ENCODE measurements at places on chromosomes 7 and 10.
A peak's percentile ranks its signal among the peaks of the same experiment; 100 is the strongest.

- no peak for DNase-seq
Observed at GRCh38 chr10:123165445-123166072, 11.4 kb downstream of the BUB3 start.

DNA sequence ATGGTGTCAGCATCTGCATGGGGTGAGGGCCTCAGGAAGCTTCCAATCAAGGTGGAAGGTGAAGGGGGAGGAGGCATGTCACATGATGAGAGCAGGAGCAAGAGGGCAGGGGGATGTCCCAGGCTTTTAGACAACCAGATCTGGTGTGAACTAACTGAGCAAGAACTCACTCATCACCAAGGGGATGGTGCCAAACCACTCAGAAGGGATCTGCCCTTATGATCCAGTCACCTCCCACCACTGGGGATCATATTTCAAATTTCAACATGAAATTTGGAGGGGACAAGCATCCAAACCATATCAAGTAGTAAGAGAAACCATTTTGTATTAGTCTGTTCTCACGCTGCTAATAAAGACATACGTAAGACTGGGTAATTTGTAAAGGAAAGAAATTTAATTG, 33.6 kb downstream of the THNSL1 start:
- DNase-seq: no peak

DNA sequence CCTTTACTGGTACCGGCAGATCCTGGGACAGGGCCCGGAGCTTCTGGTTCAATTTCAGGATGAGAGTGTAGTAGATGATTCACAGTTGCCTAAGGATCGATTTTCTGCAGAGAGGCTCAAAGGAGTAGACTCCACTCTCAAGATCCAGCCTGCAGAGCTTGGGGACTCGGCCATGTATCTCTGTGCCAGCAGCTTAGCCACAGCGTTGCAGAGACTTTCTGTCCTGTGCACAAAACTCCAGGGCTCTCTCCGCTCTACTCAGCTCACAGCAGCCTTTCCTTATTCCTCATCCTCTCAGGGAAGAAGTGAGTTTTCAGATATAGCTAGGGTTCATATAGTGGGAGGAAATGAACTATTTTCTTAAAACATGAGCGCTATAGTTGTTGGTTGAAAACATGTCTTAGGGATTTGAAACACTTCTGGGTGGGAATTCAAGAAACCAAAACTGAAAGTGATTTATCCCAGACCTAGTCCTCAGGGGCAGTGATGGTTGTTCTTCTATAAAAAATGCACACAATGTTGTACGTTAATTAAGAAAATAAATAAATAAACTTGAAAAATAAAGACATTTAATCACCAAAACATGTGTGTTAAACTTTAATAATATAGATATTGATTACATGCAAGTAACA, 150.2 kb upstream of the PRSS58 start:
- no peak for DNase-seq

- DNase-seq: no peak
Observed at GRCh38 chr7:23654508-23654907, 25.5 kb upstream of the FAM221A start.

DNA sequence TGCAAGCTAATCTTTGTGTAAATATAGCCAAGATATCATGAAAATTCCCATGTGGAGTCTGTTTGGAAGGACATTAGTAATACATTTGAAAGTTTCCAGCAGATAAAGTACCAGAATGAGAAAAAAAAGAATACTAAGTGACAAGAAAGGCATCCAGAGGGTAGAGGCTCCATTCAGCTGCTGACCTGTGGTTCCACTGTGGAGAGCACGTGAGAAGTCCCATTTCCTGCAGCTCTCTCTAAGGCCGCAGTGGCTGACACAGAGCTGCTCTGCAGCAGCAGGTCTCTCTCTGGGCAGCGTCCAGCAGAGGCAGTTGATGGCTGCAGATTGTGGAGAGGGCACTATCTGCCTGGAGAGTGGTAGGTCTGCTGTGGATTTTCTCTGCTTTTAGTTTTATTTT, 100.1 kb upstream of the TMEM72 start:
- no peak for DNase-seq

DNA sequence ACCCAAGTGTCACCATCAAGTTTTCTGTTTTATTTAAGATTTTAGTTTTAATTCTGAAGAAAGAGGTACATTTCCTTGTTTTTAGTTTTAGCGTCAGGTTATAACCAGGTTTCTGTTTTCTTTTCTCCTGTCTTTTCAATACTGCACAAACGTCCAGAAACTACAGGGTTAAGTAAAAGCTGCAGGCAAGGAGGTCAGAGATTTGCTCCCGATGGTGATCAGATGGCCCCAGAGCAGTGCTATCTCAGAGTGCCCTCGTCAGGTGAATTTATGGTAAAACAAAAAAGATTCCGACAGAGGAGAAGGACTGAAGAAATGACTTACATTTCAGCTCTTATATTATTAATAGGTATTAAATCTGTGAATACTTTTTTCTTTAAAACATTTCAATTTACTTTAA, 128.2 kb downstream of the STRA8 start:
- DNase-seq: no peak

- DNase-seq: no peak
Observed at GRCh38 chr10:25743832-25744231, 190.2 kb upstream of the MYO3A start.

DNA sequence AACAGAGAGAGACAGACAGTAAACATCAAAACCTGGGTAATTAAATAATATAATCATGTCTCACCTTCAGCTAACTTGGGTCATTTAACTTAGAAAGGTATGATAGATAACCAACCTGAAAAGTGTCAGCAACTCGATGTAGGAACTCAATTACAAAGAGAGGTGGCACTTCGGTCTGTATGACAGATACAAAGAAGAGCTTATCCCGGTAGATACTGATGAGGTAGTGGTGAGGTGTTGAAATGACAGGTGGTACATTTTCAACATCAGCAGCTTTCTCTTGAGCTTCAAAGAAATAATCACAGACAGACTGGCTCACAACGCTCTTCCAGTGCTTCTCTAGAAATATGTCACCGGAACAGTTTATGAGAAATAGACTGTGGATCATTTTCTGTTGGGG, 12.6 kb downstream of the AP3M1 start:
- no peak for DNase-seq

DNA sequence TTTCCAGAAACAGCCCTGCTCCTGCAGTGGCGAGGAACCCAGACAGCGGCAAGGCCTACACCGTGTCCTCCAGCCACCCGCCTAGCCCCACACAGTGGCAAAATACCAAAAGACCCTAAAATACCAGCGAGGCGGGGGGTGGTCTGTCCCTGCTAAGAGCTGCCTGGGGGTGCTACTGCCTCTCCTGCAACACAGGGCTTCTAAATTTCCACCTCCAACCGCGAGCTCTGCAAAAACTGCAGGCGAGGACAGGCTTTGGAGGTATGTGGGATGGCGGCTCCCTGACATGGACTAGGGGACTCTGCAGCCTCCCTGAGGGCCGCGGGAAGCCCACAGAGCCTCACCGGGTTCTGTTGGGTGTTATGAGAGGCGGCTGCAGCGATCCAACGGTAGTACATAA, 122.3 kb downstream of the WDR37 start:
- DNase-seq: no peak

DNA sequence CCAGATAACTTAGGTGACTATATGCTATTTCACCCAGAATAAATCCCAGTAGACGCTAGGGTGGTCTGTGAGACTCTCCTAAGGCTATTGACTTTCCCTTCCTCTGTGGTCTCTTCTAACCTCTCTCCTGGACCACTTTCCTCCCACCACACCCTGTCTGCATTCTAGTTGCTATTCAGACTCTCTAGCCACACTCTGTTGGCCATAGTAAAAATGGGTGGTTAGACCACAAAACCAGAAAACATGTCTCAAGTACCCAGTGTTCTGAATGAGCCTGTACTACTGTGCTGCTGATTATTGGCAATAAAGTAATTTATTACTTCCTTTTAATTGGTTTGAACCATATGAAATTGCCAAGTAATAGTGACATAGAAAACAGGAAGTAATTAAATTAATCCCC, 240.8 kb downstream of the KIF20B start:
- DNase-seq: no peak

GRCh38 chr7:40979296-40979695, 723.6 kb downstream of the INHBA start:
- DNase-seq: no peak

GRCh38 chr7:107286751-107287621, 118.2 kb downstream of the HBP1 start:
- no peak for DNase-seq

- no peak for DNase-seq
Observed at GRCh38 chr10:6071181-6072175, 9.3 kb upstream of the IL2RA start.

- no peak for DNase-seq
Observed at GRCh38 chr7:101820703-101821102, 3.3 kb downstream of the CUX1 start.

DNA sequence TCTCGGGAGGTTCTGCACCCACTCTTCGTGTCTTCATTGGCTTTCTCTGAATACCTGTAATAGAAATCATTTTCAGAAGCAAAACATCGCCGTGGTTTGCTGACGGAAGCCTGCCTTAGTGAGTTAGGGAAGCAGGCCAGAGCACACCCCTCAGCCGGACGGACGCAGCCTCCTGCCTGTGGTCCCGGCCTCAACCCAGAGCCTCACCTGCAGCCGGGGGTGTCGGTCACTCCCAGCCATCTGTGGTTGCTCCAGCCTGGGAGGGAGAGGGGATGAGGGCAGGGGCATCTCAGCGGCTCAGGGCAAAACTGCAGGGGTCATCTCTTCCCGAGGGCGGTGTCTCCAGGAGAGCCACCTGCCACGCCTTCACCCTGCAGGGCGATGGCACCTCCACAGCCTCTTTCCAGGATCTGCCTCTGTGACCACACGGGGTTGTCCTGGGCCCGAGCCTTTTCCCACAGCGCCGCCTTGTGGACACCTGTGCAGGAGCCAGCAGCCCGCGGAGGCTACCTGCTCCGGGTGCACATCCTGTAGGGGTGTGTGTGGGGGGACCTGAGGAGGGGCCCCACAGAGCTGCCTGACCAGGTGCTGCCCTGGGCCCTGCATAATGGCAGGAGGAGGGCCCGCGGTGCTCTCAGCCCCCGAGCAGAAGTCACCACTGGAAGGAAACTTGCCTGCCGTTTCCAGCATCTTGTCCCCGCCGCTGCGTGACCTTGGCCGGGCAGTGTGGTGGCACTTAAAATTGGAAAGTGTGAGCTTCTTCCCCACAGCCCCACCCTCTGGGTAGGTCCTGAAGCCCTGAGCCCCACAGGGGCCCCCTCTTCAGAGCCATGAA, 21.6 kb upstream of the AP5Z1 start:
- peak; percentile 85 for DNase-seq

- DNase-seq: no peak
Observed at GRCh38 chr7:101386558-101387231, 24.0 kb downstream of the COL26A1 start.

GRCh38 chr10:73405556-73405955, 8.3 kb downstream of the ANXA7 start:
- DNase-seq: no peak

GRCh38 chr10:89363729-89364442, 14.0 kb upstream of the IFIT1B start:
- DNase-seq: no peak

DNA sequence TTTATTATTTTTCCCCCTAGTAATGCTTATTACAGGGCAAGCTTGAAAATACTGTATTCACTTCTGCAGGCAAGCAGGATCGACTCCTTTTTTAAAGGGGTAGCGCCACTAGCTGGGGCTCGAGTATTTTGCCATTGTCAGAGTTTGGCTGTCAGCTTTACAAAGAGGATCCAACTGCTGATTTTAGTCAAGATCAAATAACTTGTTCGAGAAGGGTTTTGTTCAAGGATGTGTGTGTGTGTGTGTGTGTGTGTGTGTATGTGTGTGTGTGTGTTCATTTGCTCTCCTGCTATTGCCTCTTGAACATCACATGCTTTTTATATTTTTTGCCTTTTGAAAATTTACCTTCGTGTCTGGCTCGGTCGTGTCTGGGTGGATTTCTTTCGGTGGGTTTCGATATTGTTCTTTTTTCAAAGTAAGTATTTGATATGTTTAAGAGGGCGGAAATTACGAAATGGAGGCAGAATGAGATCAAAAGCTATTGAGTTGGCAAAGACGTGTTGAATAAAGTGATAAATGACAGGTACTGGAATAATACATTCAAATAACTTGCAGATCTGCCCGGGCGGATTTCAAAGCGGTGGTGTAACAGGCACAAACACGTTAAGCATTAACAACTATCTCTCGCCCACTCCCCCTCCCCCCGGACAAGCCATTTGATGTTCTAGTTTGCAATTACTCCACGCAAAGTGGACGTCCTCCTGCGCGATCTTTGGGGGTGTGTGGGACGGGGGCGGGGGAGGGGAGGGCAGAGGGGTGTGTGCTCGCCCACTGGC, 1.1 kb downstream of the ARID5B start:
- no peak for DNase-seq

Data from NCI-H2107 (cell line).